ENCODE measurements at places on chromosomes 12 and 14. TPM values are rescaled to one million over a fixed set of nuclear protein-coding genes. Genes with fewer than 3 reads are reported as not detected.

GRCh38 chr14:56004786-56005185 lies 113.4 kb upstream of the PELI2 start:
- no peaks in the 10 kb centered on the region for H3K27me3 ChIP-seq
- H3K4me3 ChIP-seq = 0 out of 2 replicates have a peak overlapping the region, but pooled peaks have one; percentile 8

DNA sequence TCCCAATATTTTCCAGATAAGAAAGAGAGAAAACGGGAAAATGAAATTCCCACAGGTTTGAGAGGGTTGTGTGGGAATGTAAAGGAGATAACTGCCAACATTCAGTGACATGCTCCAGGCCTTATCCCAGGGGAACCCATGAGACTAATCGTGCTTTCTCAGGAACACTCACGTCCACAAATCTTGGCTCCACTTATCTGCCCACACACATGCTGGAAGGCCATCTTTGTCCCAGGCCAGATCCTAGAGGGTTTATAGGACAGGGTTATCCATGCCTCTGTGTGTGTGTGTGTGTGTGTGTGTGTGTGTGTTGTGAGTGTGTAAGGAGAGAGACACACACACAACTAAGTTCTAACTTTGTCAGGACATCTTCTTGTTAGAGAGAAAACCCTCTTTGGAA lies 182.2 kb upstream of the E2F7 start:
- H3K4me3 ChIP-seq = no peak overlapping the region
- no peak for DNase-seq
- no peaks in the 10 kb centered on the region for H3K36me3 ChIP-seq
- no peaks in the 10 kb centered on the region for H3K4me1 ChIP-seq
- no peak overlapping the region for H3K27ac ChIP-seq

DNA sequence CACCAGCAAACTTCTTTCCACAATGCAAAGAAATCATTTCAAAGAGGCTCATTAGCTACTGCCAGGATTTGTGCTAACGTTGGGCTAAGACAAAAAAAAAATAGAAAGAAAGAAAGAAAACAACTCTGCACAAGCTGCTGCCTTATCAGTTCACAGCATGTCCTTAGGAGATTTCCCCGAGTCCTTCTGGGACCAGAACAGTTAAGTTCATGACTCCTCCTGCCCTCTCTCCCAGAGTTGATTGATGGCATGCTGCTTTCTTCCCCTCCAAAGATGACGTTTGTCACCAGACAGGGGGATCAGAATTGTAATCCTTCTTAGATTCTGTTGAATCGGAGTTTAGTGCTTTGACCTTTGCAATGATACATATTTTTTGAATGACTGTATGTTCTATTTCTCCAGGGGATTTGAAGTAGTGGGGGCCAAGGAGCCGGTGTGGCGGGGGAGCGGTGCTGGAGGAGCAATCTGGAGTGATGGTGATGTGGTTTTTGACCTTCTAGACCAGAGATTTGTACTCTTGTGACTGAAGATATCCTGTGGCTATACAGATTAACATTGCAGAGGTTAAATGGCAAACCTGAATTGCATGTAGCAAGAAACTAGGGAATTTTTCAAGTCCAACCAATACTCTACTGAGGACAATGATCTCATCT lies 409.2 kb upstream of the TMPO start:
- no peak overlapping the region for H3K4me3 ChIP-seq
- H3K27me3 ChIP-seq = no peaks in the 10 kb centered on the region
- H3K27ac ChIP-seq = no peak overlapping the region
- H3K36me3 ChIP-seq = no peaks in the 10 kb centered on the region
- no peaks in the 10 kb centered on the region for H3K4me1 ChIP-seq

- DNase-seq = no peak
- no peaks in the 10 kb centered on the region for H3K36me3 ChIP-seq
- no peaks in the 10 kb centered on the region for H3K27me3 ChIP-seq
- H3K4me1 ChIP-seq = peaks cover 29% of the 10 kb centered on the region
- H3K4me3 ChIP-seq = no peak overlapping the region
- H3K27ac ChIP-seq = no peak overlapping the region
Measured at GRCh38 chr12:54037360-54038283, 4.8 kb downstream of the HOXC5 start.

GRCh38 chr12:44294649-44295048 lies 458.8 kb downstream of the TMEM117 start:
- no peaks in the 10 kb centered on the region for H3K36me3 ChIP-seq
- H3K27ac ChIP-seq = no peak overlapping the region
- no peak for DNase-seq
- no peak overlapping the region for H3K4me3 ChIP-seq
- H3K4me1 ChIP-seq = peaks cover 27% of the 10 kb centered on the region
- no peaks in the 10 kb centered on the region for H3K27me3 ChIP-seq

DNA sequence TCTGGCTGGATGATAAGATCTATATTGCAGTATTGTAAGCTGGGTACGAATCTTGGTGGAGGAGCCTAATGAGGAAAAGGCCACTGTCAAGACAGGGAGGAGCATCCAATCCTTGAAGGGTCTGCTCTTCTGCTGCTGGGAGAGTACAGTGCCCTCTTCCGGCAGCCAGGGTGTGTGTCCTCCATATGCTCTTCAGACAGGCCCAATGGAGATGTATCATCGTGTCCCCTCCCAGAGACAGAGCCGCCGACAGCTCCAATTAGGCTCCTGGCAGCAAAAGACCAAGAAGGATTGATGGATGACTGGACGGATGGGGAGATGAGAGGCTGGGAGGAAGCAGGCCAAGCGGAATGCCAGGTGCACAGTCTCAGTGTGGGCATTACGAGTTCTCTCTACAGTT lies 51.6 kb upstream of the PIWIL1 start:
- no peaks in the 10 kb centered on the region for H3K27me3 ChIP-seq
- no peak overlapping the region for H3K27ac ChIP-seq
- H3K4me1 ChIP-seq = no peaks in the 10 kb centered on the region
- H3K4me3 ChIP-seq = no peak overlapping the region
- no peak for DNase-seq
- no peaks in the 10 kb centered on the region for H3K36me3 ChIP-seq

- no peak overlapping the region for H3K4me3 ChIP-seq
- DNase-seq = no peak
- H3K36me3 ChIP-seq = no peaks in the 10 kb centered on the region
- no peaks in the 10 kb centered on the region for H3K27me3 ChIP-seq
Measured at GRCh38 chr12:43742106-43742505, 16.5 kb downstream of the PUS7L start.

DNA sequence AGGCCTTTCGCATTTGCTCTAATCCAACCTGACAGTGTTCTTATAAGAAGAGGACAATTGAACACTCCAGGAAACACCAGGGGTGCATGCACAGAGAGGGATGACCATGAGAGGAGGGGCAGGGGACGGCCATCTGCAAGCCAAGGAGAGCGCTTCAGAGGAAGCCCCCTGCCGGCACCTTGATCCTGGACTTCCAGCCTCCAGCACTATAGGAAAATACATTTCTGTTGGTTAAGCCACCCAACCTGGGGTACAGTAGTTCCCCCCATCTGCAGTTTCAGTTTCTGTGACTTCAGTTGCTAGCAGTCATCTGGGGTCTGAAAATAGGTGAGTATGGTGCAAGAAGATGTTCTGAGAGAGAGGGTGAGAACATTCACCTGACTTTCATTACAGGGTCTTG lies 64.7 kb downstream of the CLMN start:
- peaks cover 17% of the 10 kb centered on the region for H3K4me1 ChIP-seq
- no peak overlapping the region for H3K4me3 ChIP-seq
- DNase-seq = no peak
- H3K27me3 ChIP-seq = no peaks in the 10 kb centered on the region
- no peaks in the 10 kb centered on the region for H3K36me3 ChIP-seq
- H3K27ac ChIP-seq = no peak overlapping the region

GRCh38 chr14:89221109-89221810 lies 195.8 kb downstream of the FOXN3 start:
- DNase-seq = no peak
- H3K27me3 ChIP-seq = no peaks in the 10 kb centered on the region
- H3K27ac ChIP-seq = no peak overlapping the region
- no peak overlapping the region for H3K4me3 ChIP-seq

- peaks cover 5% of the 10 kb centered on the region for H3K4me1 ChIP-seq
- no peak for DNase-seq
- no peak overlapping the region for H3K4me3 ChIP-seq
- H3K36me3 ChIP-seq = no peaks in the 10 kb centered on the region
- no peak overlapping the region for H3K27ac ChIP-seq
- H3K27me3 ChIP-seq = no peaks in the 10 kb centered on the region
Measured at GRCh38 chr12:49339464-49339861, 2.5 kb upstream of the C1QL4 start.

GRCh38 chr12:2851931-2852330 lies 4.9 kb downstream of the TEX52 start:
- no peaks in the 10 kb centered on the region for H3K27me3 ChIP-seq
- H3K4me1 ChIP-seq = peaks cover 19% of the 10 kb centered on the region
- H3K27ac ChIP-seq = no peak overlapping the region
- H3K36me3 ChIP-seq = no peaks in the 10 kb centered on the region

DNA sequence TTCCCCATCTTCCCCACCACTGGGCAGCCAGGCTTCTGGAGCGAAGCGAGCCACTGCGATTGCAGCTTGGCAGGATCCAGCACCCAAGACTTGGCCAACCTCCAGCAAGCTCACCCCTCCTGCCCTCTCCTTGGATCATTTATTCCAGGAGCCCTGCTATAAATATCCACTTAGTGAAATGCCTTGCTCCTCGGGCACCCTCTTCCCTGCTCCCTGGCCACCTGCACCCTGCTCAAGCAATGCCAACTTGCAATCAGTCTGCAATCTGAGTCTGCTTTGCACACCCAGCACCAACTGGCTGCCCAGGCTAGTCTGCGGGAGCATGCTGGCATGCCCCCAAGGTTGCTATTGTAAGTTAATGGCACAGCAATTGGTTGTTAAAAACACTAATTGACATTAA lies 666.0 kb downstream of the MED13L start:
- no peak overlapping the region for H3K4me3 ChIP-seq
- no peaks in the 10 kb centered on the region for H3K4me1 ChIP-seq
- no peak overlapping the region for H3K27ac ChIP-seq
- no peaks in the 10 kb centered on the region for H3K27me3 ChIP-seq

- H3K4me3 ChIP-seq = peak overlapping the region; percentile 46
- H3K27ac ChIP-seq = peak overlapping the region; percentile 93
- no peaks in the 10 kb centered on the region for H3K4me1 ChIP-seq
- H3K36me3 ChIP-seq = no peaks in the 10 kb centered on the region
- no peaks in the 10 kb centered on the region for H3K27me3 ChIP-seq
Measured at GRCh38 chr12:71685312-71685906, 473 bp upstream of the TMEM19 start.

DNA sequence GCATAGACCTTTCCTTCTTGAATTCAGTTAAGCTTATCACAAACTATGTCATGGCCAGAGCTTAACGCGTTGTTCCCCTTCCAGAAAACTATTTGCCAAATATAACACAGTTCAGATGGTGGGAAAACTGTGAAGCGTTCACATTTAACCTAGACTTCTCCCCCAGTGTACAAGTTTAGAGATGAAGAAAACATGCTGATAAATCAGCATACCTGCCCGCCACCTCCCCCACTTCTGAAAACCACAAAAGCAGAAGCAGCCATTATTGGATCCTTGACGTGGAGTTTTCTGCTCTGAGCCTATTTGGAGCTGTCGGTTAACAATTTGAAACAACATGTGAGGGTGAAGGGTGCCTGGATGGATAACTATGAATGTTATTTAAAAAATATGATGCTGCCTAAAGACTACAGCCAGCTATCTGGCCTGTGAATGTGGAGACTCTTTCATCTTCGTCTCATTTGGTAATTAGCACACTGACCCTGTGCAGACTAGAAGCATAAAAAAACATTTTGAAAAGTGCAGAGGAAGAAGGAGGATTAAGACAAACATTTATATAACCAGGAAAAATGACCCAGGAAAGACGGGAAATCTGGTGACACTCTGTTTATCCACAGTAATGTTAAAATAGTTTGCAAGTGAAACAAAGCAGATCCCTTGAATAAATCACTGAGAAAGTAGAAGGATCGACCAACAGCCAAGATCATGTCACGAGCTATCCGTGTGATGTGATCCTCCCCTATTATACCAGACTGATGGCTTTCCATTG lies 408.2 kb downstream of the AEBP2 start:
- H3K36me3 ChIP-seq = no peaks in the 10 kb centered on the region
- no peak overlapping the region for H3K4me3 ChIP-seq
- no peaks in the 10 kb centered on the region for H3K4me1 ChIP-seq
- no peak overlapping the region for H3K27ac ChIP-seq
- DNase-seq = no peak

DNA sequence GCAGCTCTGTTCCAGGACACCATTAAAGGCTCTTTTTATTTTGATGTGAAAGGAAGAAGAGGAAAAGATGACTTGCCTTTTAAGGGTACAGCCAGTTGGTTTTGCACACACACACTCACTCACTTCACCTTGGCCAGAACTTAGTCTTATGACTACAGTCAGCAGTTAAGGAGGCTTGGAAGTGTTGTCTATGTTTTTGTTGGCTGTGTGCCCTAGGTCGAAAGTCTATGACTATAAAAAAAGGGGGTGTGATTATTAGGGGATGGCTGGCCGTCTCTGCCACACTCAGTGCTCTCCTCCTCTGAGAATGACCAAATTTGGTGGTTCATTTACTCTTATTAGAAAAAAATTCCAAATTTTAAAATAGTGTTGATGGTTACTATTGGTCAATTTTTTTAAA lies 139.5 kb upstream of the OTX2 start:
- no peaks in the 10 kb centered on the region for H3K27me3 ChIP-seq
- no peak overlapping the region for H3K4me3 ChIP-seq
- H3K36me3 ChIP-seq = no peaks in the 10 kb centered on the region
- H3K4me1 ChIP-seq = no peaks in the 10 kb centered on the region

DNA sequence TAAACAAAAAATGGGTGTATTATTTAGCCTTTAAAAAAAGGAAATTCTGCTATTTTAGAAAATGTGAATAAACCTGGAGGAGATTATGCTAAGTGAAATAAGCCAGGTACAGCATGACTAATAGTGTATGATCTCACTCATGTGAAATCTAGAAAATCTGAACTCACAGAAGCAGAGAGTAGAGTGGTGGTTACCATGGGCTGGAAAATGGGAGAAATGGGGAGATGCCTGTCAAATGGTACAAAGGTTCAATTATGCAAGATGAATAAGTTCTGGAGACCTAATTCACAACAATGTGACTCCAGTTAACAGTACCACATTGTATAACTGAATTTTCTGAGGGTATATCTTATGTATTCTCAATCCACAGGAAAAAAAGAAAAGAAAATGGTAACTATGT lies 17.4 kb upstream of the LEMD3 start:
- no peak overlapping the region for H3K4me3 ChIP-seq
- DNase-seq = no peak
- H3K27me3 ChIP-seq = no peaks in the 10 kb centered on the region
- H3K4me1 ChIP-seq = no peaks in the 10 kb centered on the region
- no peaks in the 10 kb centered on the region for H3K36me3 ChIP-seq
- no peak overlapping the region for H3K27ac ChIP-seq

DNA sequence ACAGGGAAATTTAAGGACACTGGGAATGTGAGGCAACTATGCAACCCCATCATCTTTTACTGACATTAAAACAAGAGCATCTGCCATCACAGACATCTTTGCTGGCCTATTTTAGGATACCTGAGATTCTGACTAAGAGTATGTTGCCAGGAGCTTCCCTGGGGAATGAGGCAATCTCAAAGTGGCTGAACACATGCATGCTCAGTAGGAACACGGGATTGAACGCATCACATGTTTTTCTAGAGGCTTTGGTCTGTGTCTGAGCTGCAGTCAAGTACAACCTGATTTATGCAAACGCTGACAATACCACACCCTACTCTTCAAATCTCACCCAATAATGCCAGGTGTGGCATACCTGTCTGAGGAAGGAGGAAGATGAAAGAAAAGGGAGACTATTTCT lies 416.5 kb downstream of the NELL2 start:
- H3K4me3 ChIP-seq = no peak overlapping the region
- no peaks in the 10 kb centered on the region for H3K36me3 ChIP-seq
- H3K27ac ChIP-seq = no peak overlapping the region
- DNase-seq = no peak

ARF6 gene
- 58.8 TPM for total RNA-seq

PPP1R13B gene
- 15.8 TPM for total RNA-seq

P3H3 gene
- total RNA-seq = 25.1 TPM

SSTR1 gene
- total RNA-seq = 8.5 TPM

APOF gene
- total RNA-seq = 0.18 TPM

CPNE6 gene
- not detected for total RNA-seq

SRRM4 gene
- not detected for total RNA-seq

ERP27 gene
- total RNA-seq = 1.1 TPM
